ENCODE measurements at places on chromosomes 4 and X.

DNA sequence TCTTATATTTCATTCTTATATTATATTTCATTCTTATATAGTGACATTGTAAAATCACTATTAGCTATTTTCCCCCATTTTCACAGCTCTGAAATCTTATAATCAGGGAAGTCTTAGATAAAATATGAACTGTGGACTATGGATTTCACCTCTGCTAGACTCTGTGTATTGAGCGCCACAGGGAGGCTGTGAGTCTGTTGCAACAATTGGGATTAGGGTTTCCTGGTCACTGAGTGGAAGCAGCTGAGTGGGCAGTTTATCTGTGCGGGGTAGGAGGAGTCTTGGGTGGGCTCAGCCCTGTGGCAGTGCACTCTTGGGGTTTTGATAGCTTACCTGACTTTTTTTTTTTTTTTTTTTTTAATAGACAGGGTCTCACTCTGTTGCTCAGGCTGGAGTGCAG lies 249.5 kb downstream of the PTTG2 start:
- DNase-seq, result no peak

- DNase-seq, result no peak
These were observed 3.7 kb upstream of the PRR32 start for GRCh38 chrX:126815806-126816205.

DNA sequence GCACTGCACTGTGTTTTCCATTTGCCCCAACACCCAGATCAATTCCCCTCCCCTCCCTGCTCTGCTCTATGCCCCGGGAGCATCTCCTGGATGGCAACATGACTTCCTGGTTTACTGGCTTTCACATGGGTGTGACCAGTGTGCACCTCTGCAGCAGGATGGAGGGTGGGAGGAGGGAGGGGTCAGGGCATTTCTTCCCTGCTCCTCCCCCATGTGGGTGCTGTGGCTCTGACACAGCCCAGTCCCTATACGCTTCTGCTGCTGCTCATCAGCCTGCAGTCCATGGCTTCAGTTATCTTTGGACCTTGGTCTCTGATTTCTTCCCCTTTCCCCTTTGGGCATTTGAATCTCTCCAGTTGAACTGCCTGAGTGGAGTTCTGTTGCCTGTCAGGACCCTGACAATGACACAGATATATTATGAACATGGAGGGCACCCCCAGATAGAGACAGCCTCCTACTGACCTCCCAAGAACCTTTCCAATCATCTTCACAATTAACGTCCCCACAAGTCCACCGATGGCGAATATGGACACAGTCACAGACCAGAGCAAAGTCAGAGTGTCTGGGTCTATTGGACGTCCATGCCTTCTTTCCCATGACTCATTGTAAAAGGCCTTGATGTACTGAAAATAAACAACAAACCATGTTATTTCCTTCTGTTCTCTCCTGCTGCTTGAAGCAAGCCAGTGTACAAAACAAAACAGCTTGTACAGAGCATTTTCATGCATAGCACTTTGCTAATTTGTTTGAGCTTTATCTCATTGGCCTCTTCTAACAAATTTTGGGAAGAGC lies 24.8 kb downstream of the SLC2A9 start:
- DNase-seq, result no peak

DNA sequence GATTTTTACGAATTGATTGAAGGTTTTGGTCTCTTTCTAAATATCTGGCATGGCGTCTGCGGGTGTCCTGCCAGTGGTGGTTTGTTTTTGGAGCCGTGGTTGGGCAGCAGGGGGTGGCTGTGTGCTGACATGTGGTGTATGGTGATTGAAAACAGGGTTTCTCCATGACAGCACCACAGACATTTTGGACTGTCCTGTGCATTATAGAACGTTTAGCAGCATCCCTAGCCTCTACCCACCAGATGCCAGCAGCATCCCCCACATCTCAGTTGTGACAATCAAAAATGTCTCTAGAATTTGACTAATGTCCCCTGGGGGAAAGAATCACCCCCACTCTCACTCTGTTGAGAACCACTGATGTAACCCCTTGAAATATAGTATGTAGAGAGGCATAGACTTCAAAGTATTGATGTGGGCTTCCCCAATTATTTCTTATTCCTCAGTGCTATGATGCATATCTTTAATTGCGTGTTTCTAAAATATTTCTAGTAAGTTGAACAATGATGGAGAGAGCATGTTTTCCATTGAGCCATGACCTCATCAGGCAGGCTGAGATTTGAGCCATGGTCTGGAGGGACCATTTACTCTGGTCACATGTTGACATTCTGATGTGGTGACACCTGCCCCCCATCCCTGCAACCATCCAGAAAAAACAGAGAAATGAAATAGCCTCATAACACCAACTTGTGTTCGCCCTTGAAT lies 77.4 kb upstream of the MID1 start:
- no peak for DNase-seq

GRCh38 chrX:24465532-24465865 lies 413 bp downstream of the PDK3 start:
- DNase-seq, result no peak

GRCh38 chr4:17687237-17687857 lies 72.9 kb downstream of the MED28 start:
- DNase-seq, result no peak

DNA sequence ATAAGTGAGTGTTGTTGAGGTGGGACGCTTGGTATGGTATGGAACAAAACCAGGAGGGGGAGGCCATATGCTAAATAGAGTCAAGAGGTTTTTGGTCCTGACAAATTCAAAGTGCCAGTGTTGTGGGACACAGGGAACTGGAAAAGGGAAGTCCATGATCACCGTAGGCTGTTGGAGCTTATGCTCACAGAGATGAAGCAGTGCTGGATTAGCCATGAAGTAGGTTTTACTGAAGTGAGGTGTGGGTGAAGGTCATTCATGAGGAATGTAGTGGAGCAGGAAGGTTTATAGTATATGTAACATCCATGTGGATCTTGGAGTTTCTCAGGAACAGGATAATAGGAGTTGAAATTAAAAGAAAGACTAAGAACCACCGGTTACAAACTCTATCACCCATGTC lies 256.1 kb upstream of the PITX2 start:
- no peak for DNase-seq

DNA sequence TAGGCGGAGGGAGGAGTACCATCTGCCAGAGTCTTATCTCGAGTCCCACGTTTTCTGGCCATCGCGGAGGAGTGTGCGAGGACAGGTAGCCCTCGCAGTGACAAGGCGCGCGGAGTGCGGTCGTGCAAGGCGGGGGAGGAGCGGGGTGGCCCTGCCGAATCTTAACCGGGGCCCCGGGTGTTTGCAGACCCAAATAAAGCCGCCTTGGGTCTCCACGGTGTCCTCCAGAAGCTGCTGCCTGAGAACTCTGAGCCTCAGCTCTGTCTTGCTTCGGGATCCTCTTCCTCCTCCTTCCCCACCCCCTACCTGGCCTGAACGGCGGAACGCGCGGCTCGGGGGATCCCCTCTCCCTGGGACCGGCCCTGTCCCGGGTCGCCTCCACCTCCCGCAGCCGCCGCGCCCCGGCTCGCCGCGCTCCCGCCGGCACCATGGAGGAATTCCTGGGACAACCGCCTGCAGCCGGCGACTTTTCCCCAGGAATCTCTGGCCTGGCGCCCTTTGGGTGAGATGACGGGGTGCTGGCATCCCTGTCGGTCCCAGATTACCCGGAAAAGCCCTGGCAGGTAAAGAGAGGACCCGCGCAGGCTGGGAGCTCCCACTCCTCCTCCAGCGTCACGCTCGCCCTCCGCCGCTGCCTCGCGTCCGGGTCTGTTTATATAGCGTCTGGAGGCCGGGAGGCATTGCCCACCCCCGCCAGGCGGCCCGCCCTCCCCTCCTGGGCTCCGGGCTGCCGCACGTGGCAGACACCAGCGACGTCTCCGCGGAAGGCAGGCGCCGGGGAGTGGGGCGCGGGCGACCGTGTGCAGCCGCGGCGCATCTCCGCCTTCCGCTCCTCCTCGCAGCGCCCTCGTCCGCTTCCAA lies at the start of gene GALNTL6:
GALNTL6 (plus strand) TSS at position 740 of the 861 bp plus-strand sequence.
- no peak for DNase-seq

DNA sequence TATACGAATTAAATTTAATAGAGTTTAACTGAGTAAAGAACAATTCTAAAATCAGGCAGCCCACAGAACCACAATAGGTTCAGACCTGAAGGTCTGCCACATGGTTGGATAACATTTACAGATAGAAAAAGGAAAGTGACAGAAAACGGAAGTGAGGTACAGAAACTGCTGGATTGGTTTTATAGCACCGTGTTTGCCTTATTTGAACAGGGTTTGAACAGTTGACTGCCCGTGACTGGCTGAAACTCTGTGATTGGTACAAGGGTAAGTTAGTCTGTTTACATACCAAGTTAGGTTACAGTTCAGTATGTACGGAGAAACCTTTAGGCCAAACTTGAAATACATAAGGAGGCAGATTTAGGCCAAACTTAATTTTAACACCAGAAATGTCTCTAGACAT lies 64.1 kb upstream of the ATXN3L start:
- no peak for DNase-seq

DNA sequence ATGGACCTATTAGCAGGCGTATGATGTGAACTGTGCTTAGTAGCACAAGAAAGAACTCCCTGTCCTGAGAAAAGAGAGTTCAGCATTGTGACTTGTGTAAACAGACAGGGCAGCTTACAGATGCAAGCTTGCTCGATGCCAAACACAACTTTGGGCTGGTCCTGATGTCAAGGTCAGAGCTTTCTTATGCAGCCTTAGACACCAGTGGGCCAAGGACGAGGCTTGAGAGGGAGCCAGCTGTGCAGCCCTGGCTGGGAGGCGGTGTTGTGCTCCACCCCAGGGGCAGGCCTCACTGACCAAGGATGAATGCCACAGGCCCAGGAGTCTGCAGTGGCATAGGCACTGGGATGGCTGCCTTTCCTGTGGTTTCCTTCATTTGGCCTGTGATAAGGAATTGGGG lies 35.4 kb downstream of the JADE1 start:
- peak; percentile 10 for DNase-seq

DNA sequence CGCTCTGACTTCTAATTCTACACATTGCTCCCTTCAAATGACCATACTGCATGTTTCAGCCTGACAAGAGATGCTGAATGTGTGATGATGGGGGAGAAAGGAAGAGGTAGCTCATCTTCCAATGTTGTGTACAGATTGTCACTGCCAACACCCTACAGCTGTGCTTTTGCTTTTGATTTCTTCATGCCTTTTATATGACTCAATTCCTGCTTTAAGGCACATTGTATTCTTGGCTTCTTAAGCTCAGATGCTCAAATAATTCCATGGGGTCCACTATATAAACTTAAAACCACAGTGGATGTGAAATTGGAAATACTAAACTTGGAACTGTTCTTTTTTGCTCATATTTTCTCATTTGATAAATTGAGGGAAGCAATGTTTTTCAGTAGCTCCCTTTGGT lies 183.2 kb upstream of the WDFY3 start:
- no peak for DNase-seq

GRCh38 chr4:114087596-114088230 lies 108.3 kb upstream of the ARSJ start:
- no peak for DNase-seq

DNA sequence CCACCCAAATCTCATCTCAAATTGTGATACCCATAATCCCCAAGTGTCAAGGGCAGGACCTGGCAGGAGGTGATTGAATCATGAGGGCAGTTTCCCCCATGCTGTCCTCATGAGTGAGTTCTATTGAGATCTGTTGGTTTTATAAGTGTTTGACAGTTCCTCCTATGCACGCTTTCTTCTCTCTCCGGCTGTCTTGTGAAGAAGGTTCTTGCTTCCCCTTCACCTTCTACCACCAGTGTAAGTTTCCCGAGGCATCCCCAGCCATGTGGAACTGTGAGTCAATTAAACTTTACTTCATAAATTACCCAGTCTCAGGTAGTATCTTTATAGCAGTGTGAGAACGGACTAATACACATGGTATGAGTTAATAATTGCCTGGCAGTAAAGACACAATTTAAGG lies 581.7 kb upstream of the AMOT start:
- DNase-seq, result no peak

DNA sequence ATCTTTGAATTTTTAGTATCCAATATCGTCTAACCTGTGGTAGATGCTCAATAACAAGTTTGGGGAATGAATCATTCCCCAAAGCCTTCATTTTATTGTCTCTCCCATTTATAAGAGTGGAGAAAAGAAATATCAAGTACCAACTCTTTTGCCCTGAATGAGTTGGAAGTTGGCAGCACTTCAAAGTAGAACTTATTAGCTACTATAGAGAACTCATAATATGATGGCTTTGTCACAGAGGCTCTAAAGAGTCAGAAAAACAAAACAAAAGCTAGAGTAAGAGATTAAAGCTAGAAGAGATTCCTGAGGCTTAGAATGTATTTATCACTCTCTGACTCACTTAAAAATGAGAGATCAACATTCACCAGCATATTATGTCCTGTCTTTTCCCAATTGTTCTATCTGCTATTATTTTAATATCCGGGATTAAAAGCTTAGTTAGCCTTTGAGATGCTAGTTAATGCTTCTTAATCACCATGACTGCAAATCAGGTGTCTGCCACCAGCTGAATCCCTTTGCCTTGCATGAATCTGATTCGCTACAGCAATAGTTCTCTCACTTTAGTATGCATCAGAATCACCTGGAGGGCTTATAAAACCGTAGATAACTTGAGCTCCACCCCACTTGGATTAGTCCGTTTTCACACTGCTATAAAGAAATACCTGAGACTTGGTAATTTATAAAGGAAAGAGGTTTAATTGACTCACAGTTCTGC lies 77.9 kb downstream of the PALLD start:
- DNase-seq, result no peak

- no peak for DNase-seq
These were observed 69.6 kb downstream of the KIT start for GRCh38 chr4:54727346-54727745.
